Neuronal stem cell (in vitro differentiated cells): ENCODE measurements at places on chromosomes 7 and 10.

GRCh38 chr7:46651070-46651469 lies 730.0 kb upstream of the IGFBP3 start:
- H3K27me3 ChIP-seq, result no peaks in the 10 kb centered on the region
- H3K4me3 ChIP-seq, result no peak overlapping the region
- no peak overlapping the region for H3K27ac ChIP-seq
- DNase-seq, result no peak
- peaks cover 2% of the 10 kb centered on the region for H3K4me1 ChIP-seq

DNA sequence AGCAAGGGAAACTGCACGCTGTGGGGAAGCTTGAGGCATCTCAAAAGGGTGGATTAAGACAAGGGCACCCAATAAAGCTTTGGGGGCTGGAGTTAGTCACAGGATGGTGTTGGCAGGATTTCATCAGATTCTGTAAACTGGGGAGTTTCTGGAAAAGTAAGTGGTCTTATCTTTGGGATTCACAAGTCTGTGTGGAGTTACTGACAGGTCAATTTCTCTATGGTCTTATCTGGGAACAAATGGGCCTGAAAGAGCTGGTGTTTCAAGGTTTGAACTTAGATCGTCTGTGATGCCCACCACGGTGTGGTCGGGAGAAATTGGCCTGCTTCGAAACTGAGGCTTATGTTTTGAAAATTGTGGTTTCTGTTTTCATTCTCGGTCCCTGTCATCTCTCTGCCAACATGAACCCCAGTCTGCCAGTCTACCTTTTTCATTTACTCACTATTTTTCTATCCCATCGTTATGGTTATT lies 23.8 kb upstream of the AOAH start:
- no peak overlapping the region for H3K4me3 ChIP-seq
- DNase-seq, result no peak
- H3K4me1 ChIP-seq, result no peaks in the 10 kb centered on the region
- H3K27me3 ChIP-seq, result no peaks in the 10 kb centered on the region
- H3K27ac ChIP-seq, result no peak overlapping the region

DNA sequence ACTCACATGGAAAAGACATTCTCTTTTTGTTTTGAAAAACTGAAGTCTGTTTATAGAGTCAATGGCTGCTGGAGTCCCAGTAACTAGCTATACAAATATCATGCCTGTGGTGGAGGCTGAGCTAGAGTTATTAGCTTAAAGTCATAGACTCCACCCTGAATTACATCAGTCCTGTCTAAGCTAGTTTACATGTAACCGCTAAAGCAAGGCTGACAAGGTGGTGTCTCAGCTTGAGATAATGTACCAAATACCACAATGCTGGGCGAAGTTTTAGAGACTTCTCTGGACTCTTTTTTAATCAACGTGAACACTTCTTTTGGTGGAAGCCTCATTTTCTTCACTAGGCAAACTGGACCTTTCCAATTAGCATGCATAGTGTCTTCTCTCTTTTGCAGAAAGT lies 219.4 kb downstream of the ANK3 start:
- H3K27ac ChIP-seq, result no peak overlapping the region
- no peaks in the 10 kb centered on the region for H3K27me3 ChIP-seq
- no peak for DNase-seq
- no peak overlapping the region for H3K4me3 ChIP-seq
- H3K36me3 ChIP-seq, result no peaks in the 10 kb centered on the region

- peaks cover 9% of the 10 kb centered on the region for H3K4me1 ChIP-seq
- H3K36me3 ChIP-seq, result no peaks in the 10 kb centered on the region
- no peak overlapping the region for H3K4me3 ChIP-seq
- no peaks in the 10 kb centered on the region for H3K27me3 ChIP-seq
Observed at GRCh38 chr7:134690016-134690415, 43.4 kb downstream of the BPGM start.

- no peak for DNase-seq
- no peaks in the 10 kb centered on the region for H3K4me1 ChIP-seq
- H3K36me3 ChIP-seq, result no peaks in the 10 kb centered on the region
- no peak overlapping the region for H3K4me3 ChIP-seq
- no peak overlapping the region for H3K27ac ChIP-seq
- no peaks in the 10 kb centered on the region for H3K27me3 ChIP-seq
Observed at GRCh38 chr10:67438605-67439304, 257.2 kb downstream of the CTNNA3 start.

DNA sequence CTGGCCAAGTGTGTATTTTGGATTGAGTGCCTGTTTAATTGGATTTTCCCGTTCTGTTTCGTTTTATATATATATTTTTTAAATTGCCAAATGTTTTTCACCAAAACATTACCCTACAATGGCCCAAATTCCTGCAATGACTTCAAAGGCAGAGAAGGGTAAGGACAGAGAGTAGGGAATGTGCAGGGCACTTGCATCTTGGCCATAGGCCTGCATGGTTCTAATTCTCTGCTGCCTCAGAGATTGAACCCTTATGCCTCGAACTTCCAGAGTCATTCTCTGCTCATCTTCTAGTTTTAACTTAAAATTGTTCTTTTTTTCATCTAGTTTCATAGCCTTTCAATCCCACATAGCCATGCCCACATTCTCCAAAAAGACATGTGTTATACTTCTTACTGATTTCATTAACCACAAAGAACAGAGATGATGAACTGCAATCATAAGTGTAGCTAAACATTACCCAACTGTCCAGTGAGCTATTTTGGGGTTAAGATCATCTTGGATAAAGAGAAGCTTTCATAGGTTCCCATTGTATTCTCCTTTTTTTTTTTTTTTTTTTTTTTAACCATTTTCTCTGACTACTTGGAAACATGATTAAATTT lies 177.6 kb downstream of the PLXDC2 start:
- DNase-seq, result no peak
- no peaks in the 10 kb centered on the region for H3K36me3 ChIP-seq
- H3K4me1 ChIP-seq, result no peaks in the 10 kb centered on the region
- H3K4me3 ChIP-seq, result no peak overlapping the region
- H3K27ac ChIP-seq, result no peak overlapping the region
